G401 (cell line): ENCODE measurements at places on chromosomes 16 and 17. TPM values are rescaled to one million over a fixed set of nuclear protein-coding genes. Genes with fewer than 3 reads are reported as not detected.
A peak's percentile ranks its signal among the peaks of the same experiment; 100 is the strongest.

DNA sequence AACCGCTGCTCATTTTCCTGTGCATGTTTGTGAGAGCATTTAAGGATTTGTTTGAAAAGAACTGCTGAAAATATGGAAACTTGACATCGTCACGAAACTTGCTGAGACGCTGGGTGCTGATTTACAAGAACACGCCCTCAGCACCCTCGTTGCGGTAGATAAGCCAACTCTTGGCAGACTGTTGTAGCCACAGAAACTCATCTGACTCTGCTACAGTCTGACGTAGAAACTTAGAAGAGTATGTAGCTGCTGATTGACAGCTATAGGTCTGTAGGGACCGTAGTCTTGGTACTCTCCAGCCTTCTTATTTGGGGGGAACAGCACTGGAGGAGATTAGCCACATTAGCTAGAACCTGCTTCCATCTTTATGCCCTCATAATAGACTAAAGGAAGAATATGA, 36.1 kb upstream of the MYH2 start:
- no peak for DNase-seq

DNA sequence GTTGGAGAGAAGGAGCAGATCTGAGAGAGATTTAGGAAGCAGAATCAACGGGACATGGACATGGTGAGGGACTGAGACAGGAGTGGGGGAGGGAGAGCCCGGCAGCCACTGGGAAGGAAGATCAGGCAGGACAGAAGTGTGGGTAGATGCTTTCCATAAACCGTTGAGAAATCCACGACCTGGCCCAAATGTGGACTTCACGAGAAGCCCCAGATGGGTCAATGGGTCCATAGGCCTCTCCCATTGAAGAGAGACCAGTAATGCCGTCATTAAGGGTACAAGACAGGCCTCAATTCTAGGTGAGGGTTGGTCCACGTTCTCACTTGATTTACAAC, 530 bp upstream of the CCL22 start:
- DNase-seq = no peak

GRCh38 chr16:69942099-69942491, 9.0 kb upstream of the CLEC18A start:
- no peak for DNase-seq

DNA sequence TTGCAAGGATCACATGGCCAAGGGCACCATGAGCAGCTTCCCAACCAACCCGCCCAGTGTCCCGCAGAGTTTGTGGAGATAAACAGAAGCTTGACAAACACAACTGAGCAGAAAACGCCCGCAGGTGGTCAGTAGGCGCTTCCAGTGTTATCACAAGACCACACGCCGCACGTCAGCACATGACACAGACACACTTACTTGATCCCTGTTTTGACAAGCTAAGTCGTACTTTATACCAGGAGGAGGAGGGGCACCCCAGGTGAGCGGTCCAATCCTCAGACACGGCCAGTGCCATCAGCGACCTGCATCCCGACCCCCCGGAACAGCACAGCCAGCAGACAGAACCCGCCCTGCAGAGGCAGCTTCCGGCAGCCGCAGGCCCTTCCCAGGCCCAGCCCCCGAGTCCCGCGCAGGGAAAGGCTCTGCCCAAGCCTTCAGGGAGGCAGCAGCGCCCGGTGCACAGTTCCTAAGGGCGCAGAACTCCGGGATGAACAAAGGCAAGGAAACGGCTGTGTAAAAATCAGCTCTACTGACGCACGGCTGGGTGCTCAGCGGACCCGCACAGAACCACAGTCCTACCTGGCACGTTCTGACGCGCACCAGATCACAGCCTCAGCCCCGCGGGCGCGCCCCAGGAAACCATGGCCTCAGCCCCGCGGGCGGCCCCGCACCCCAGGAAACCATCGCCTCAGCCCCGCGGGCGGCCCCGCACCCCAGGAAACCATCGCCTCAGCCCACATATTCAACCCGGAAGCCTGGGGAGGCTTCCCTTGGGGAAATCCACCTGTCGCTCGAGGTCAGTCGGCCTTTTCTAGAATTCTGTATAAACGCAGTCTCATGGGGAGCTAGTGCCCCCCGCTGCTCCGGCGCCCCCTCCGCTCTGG, 27.8 kb downstream of the AXIN1 start:
- no peak for DNase-seq

GRCh38 chr17:21397341-21398190, 21.4 kb downstream of the KCNJ12 start:
- peak; percentile 56 for DNase-seq

The EVPLL gene
- total RNA-seq = not detected in 2 replicates
